ENCODE measurements at places on chromosomes 4 and X. TPM values are rescaled to one million over a fixed set of nuclear protein-coding genes. Genes with fewer than 3 reads are reported as not detected.

The DCTD gene
- total RNA-seq, result 122 TPM

The SPOCK3 gene
- total RNA-seq, result not detected

The STARD8 gene
- total RNA-seq, result 0.31 TPM

The ANXA10 gene
- total RNA-seq, result not detected

The PDCL2 gene
- total RNA-seq, result not detected

The SSX2 gene
- not detected for total RNA-seq

The SSX1 gene
- not detected for total RNA-seq

The STEEP1 gene
- total RNA-seq, result 36.2 TPM

The GLA gene
- 86.3 TPM for total RNA-seq

The RTL3 gene
- total RNA-seq, result not detected

The CSAG3 gene
- not detected for total RNA-seq

The GASK1B gene
- total RNA-seq, result 42.5 TPM

The RHOXF1 gene
- total RNA-seq, result not detected

The PPEF1 gene
- total RNA-seq, result not detected

The TLR6 gene
- total RNA-seq, result not detected

The NR3C2 gene
- total RNA-seq, result not detected

The ZIC3 gene
- not detected for total RNA-seq

The LRP2BP gene
- not detected for total RNA-seq

The MAPK10 gene
- 0.78 TPM for total RNA-seq

The GABRB1 gene
- total RNA-seq, result not detected

The AGTR2 gene
- total RNA-seq, result not detected

The SMIM31 gene
- not detected for total RNA-seq

The MAGEA10 gene
- not detected for total RNA-seq

The MTTP gene
- total RNA-seq, result not detected

The UGT2B11 gene
- not detected for total RNA-seq

The CAPN6 gene
- total RNA-seq, result not detected

Measured in G401 (cell line).